ENCODE measurements at places on chromosomes 16 and 17.

DNA sequence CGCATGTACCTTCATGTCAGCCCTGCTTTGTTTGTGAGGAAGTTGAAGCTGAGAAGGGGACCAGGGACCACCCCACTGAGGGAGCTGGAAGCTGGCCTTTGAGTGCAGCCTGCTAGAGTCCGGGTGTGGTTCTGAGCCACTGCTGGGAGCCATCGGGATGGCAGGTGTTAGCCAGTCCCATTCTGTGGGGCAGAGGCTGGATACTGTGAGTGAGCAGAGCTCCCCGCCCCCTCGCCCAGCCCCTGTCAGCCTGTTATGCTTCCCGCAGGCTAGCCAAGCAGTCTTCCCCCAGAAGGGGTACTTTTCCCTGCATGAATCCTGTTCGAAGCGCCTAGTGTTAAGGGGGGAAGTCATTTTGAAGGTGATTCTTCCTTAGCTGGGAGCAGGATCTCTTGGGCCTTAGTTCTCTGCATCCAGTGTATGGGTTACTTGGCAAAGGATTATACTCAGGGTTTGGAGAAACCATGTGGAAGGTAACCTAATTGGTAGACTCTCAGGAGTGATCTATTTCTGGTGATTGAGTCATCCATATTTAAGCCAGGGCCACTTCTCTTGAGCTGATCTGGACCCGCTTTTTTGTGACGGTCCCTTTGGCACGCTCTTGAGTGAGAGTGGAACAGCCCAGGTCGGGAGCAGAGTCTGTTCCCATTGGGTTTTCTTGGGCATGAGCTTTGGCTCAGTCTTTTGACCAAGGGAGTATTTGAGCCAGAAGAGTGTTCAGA, 23.8 kb downstream of the AKAP1 start:
- DNase-seq, result no peak

DNA sequence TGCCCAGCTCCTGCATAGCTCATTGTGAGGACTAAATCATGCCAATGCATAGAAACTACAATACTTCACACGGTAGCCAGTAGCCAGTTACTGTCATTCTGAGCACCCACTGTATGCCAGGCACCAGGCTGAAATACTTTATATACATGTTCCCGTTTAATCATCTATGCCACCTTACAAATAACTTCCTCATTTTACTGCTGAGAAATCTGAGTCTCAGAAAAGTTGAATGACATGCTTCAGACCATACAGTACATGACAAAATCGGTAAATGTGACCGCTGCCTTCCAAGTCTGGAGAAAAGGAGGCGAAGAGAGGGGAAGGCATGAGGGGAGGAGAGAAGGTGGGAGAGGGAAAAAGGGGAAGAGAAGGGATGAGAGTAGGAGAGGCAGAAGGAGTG, 9.2 kb upstream of the TLCD3B start:
- no peak for DNase-seq

GRCh38 chr17:8557176-8557806, 73.2 kb downstream of the MYH10 start:
- no peak for DNase-seq

GRCh38 chr17:76642994-76643393, 563 bp downstream of the ST6GALNAC1 start:
- DNase-seq, result no peak

- DNase-seq, result peak; percentile 17
Measured at GRCh38 chr17:69605571-69605970, 191.1 kb downstream of the MAP2K6 start.

Measured in IMR-90 (cell line).